Activated CD4-positive, alpha-beta memory T cell treated with anti-CD3 and anti-CD28 coated beads for 36 hours (primary cell): ENCODE measurements at places on chromosomes 6 and 20. TPM values are rescaled to one million over a fixed set of nuclear protein-coding genes. Genes with fewer than 3 reads are reported as not detected.

OR2H2 gene
- total RNA-seq = not detected

DNA sequence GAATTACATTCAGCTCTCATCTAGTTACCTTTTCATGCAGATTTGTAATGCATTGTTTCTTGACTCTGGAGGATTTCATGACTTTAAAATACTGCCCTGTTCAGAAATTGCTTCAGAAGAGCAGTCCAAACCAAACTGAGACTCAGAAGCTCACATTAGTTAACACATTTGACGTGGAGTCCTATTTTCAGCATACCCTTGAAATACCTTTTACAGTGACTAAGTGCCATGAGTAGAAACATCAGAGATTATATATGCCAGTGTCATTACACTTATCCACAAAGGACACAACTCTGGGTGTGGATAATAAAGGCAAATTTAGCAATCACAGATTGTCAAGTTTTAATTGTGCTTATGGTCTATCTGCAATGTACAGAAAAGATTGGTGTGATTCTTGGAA lies 459.6 kb downstream of the FRK start:
- no peak for DNase-seq
- no peak overlapping the region for H3K4me3 ChIP-seq
- no peak overlapping the region for H3K27ac ChIP-seq
- H3K36me3 ChIP-seq = no peaks in the 10 kb centered on the region
- no peaks in the 10 kb centered on the region for H3K4me1 ChIP-seq

C20orf141 gene
- not detected for total RNA-seq

ZC3H12D gene
- 124 TPM for total RNA-seq

DNAH8 gene
- total RNA-seq = 0.22 TPM
